ENCODE measurements at places on chromosomes 1 and 21. TPM values are rescaled to one million over a fixed set of nuclear protein-coding genes. Genes with fewer than 3 reads are reported as not detected.

Gene DMRTA2
- total RNA-seq = 0.12 TPM

Gene CNKSR1
- total RNA-seq = 9.7 TPM

Gene CYP4A11
- not detected for total RNA-seq

Gene DISC1
- 11.5 TPM for total RNA-seq

Gene SLAMF6
- total RNA-seq = not detected

Gene PRAMEF12
- not detected for total RNA-seq

Gene RBM8A
- 282 TPM for total RNA-seq

Gene RAD54L
- total RNA-seq = 2.5 TPM

Gene UBXN10
- total RNA-seq = 1.8 TPM

Gene KRTAP19-3
- total RNA-seq = not detected

Gene GJA4
- 0.42 TPM for total RNA-seq

Gene SERINC2
- 6.7 TPM for total RNA-seq

Gene PLA2G4A
- 0.21 TPM for total RNA-seq

All from cardiac muscle cell (in vitro differentiated cells and primary cell).